ENCODE measurements at places on chromosomes 1 and 21.
A peak's percentile ranks its signal among the peaks of the same experiment; 100 is the strongest.

DNA sequence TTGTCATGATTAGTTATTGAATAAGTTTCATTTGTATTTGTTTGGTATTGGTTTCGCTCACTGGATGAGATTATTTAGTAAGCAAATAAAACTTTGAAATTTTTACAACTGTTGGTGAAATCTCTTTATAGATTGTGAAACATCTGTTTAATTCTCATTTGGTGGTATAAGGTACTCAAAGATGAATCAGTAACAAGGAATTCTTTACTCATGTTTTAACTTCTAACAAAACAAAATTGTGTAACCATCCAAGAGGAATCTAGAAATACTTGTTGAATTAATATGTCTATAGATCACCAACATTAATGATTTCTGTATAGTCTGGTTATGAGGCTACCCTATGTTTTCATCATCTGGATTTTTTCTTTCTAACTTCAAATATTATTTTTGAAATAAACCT, 62.8 kb upstream of the USP25 start:
- no peak for DNase-seq

DNA sequence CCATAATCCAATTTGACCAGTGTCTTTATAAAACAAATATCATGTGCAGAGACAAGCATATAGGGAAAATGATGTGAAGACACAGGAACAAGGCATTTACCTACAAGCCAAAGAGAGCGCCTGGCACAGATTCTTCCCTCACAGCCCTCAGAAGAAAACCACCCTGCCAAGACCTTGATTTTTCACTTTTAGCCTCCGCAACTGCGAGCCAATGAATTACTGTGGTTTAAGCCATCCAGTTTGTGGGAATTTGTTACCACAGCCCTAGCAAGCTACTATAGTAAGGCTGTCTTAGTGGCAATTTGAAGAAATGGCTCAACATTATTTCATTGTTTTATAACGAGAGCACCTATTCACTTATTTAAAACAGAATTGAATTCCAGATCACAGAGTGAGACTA, 85.7 kb upstream of the CCDC190 start:
- DNase-seq = no peak

DNA sequence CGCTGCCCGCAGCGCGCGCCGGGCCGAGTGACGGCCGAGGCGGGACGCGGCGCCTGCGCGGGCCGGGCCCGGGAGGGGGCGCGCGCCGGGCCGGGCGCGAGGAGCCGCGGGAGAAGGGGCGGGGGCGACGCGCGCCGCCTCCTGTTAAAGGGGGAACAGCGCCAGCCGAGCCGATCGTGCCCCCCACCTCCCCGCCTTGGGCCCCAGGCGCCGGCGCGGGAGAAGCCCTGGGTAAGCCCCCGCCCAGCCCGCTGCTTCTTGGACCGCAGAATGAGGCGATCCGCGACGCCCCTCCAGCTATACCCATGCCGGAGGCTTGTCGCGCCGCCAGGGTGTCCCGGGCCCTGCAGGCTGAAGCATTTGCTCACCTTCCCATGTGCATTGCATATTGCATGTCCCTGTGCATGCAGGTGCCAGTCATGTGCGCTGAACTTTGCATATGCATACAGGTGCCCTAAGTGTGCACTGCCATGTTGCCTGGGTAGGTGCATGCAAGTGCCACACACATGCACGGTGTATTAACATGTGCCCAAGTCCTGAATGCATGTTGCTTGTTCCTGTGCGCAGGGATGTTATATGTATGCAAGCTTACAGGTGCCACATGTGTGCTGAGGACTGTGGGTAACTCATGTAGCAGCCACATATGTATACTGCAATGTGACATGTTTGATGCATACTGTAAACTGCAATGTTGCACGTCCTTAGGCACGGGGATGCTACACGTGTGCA, at the start of gene ADGRB2:
Gene ADGRB2 (minus strand): TSS at position 29 of the 729 bp plus-strand sequence. CDS start 7,119 bp downstream, outside the sequence.
- DNase-seq = no peak

DNA sequence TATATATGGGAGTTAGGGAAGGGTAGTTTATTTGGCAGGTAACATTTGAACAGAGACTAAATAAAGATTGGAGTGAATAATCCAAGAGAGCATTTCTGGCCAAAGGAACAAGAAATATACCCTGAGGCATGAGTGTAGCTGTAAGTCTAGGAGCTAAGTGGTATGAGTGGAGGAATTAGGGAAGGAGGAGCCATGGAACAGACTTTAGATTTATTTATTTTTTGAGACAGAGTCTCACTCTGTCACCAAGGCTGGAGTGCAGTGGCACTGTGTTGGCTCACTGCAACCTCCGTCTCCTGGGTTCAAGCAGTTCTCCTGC, 18.4 kb downstream of the CAPZA1 start:
- DNase-seq = no peak

- DNase-seq = peak; percentile 34
Observed at GRCh38 chr1:115980998-115981993, 5.0 kb downstream of the SLC22A15 start.

DNA sequence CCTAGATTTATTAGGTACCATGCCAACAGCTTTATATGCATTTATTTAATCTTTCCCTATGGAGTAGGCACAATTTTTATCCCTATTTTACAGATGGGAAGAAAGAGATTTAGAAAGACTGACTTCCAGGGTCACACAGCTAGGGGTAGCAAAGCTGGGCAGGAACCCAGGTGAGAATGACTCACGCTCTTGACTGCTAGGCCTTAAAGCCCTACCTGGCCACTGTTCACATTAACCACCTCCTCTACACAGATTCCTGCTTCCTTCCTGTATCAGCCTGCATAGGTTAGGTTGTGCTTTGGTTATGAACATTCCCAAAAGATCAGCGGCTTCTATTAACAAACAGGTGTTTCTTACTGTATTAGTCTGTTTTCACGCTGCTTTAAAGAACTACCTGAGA, 53.2 kb downstream of the DNAJC6 start:
- DNase-seq = no peak

DNA sequence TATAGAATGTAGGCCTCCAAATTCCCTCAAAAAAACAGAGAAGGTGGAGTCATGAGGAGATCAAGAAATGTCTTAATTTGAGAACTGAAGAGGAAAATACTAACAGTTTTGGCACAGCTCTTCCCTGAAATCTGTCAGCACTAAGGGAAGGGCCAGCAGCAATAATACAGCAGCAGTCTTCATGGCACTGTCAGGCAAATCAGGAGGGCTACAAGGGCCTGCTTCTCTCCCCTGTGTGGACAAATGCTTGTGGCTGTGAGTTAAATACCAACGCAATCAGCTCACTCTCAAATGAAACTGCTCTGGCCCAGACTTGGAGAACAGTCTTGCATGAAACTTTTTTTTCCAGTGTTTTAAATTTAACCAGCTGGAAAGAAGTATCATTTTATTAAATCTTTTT, 20.5 kb upstream of the CNN3 start:
- no peak for DNase-seq

GRCh38 chr1:59815892-59816291, 1.1 kb downstream of the HOOK1 start:
- no peak for DNase-seq

DNA sequence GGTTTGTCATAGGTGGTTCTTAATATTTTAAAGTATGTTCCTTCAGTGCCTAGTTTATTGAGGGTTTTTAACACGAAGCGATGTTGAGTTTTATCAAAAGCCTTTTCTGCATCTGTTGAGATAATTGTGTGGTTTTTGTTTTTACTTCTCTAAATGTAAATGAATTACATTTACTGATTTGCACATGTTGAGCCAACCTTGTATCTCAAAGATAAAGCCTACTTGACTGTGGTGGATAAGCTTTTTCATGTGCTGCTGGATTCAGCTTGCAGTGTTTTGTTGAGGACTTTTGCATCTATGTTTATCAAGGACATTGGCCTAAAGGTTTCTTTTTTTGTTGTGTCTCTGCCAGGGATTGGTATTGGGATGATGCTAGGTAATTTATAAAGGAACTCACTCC, 142.5 kb downstream of the PRDM2 start:
- DNase-seq = no peak

DNA sequence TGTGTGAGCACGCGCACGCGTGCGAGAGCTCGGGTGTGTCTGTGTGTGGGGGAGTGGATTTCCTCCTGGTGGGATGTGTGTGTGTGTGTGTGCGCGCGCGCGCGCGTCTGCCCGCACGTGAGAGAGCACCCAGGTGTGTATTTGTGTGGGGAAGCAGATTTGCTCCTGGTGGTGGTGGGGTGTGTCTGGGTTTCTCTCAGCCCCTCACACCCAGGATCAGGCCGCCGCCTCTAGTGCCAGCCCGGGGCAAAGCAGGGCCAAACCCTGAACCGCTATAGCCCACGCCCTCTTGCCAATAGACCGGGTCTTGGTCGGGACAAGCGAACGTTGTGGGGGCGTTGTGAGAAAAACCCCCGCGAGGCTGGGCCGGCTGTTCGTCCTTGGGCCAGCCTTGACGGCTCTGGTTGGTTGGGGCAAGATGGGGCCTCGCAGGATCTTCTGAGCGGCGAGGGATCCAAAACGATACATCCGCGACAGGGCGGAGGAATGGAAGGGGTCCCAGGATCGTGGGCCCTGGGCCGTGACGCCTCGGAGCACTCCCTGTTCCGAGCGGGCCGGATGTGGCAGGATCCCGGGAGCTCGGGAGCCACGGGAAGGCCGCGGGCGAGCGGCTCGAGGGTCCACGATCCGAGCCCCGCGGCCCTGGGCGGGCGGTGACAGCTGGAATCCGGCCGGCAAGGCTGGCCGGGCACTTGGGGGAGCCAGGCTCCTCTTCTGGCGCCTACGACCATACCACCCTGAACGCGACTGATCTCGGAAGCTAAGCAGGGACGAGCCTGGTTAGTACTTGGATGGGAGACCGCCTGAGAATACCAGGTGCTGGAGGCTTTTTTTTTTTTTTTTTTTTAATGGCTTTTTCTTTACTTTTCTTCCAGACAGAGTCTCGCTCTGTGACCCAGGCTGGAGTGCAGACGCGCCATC, 68.2 kb downstream of the RNF187 start:
- DNase-seq = no peak

- DNase-seq = no peak
Observed at GRCh38 chr1:221849897-221850296, 108.0 kb upstream of the DUSP10 start.

- peak; percentile 96 for DNase-seq
Observed at GRCh38 chr1:8848663-8849386, 29.7 kb downstream of the ENO1 start.

DNA sequence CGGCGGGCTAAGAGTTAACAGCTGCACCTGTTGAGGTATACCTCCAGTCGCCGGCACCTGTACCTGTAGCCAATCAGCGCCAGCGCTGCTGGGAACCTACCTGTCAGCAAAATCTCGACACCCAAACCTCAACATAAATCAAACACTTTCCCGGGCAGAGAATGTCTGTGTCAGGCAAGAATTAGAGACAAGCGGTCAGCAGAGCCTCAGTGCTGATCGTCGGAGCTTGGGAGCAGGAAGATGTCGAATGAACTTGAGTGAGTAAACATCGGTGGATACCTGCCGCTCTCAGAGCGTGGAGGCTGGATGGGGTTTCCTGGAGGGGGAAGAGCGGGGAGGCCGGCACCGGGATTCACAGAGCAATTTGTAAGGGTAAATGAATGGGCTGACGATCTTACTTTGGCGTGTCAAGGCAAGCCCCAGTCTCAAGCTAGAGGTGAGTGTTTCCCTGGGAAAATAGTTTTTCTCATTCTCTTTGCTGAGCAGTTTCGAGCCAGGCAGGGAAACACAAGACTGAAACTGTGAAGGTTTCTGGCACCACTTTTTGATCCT, at the start of gene GRHL3:
Gene GRHL3 (plus strand): TSS at position 46 of the 552 bp plus-strand sequence. CDS start 195 bp downstream, at position 241.
- no peak for DNase-seq

GRCh38 chr1:209838537-209838936, 10.8 kb downstream of the UTP25 start:
- DNase-seq = no peak

DNA sequence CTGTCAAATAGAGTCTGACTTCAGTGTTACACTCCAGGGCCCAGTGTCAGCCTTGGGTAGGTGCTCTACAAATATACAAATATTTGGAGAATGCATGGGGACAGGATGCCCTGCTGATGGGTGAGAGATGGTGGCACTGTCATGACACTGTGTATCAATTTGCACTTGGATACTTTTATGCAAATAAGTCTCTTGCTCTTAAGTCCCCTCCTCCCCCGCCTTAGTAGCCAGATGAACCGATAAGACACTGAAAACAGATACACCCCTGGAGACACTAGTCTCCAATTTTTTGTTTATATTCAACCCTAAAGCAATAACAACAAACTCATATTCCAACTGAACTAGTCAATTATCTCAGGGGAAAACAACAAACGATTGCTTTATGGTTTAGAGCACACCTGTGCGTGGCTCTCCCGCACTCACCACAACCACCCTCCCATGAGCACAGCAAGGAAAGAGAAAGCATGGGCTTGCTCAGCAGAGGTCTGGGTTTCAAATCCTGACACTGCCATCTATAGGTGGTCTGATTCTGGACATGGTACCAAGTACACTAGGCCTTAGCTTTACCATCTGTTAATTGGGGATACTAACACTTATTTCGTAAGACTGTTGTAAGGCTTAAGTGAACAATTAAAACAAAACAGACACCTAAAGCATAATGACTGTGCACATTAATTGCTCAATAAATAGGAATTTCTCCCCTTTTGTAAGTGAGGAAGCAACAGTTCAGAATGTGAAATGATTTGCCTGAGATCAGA, 50.3 kb downstream of the HIVEP3 start:
- DNase-seq = no peak

DNA sequence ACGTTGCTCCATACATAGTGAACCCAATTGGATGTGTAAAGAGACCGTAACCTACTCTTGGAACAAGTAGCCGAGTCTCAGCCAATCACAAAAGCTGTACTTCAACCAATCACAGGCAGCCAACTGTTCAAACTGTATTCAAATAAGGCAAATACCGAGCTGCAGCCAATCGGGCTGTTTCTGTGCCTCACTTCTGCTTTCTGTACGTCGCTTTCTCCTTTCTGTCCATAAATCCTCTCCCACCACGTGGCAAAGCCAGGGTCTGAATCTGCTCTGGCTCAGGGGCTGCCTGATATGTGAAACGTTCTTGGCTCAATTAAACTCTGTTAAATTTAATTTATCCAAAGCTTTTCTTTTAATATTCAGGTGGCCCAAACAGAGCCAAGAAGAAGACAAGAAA, 210.3 kb downstream of the URB2 start:
- no peak for DNase-seq

Measured in adrenal gland (tissue), 19 donors.